Myometrial cell (primary cell): ENCODE measurements at places on chromosomes 3 and 15. TPM values are rescaled to one million over a fixed set of nuclear protein-coding genes. Genes with fewer than 3 reads are reported as not detected.

SAXO2 gene
- total RNA-seq: 0.29 and 0.71 TPM in 2 replicates

RASGRP1 gene
- total RNA-seq: 1.2 and 4.1 TPM in 2 replicates

SNTN gene
- total RNA-seq: not detected in 2 replicates

RAB6B gene
- 0.53 TPM in 1 of 2 replicates, not detected in the other for total RNA-seq

GXYLT2 gene
- 11.7 and 18.2 TPM in 2 replicates for total RNA-seq

AMOTL2 gene
- 105 and 107 TPM in 2 replicates for total RNA-seq

MUC4 gene
- not detected in 2 replicates for total RNA-seq

SCN11A gene
- not detected in 2 replicates for total RNA-seq

SLC9C1 gene
- total RNA-seq: not detected in 2 replicates

MFN1 gene
- 38.9 and 40.4 TPM in 2 replicates for total RNA-seq

XIRP1 gene
- total RNA-seq: not detected in 2 replicates

AP3S2 gene
- total RNA-seq: 45.6 and 48.0 TPM in 2 replicates

SENP7 gene
- 4.9 and 7.1 TPM in 2 replicates for total RNA-seq
